Endothelial cell (in vitro differentiated cells): ENCODE measurements at places on chromosomes 12 and 14. TPM values are rescaled to one million over a fixed set of nuclear protein-coding genes. Genes with fewer than 3 reads are reported as not detected.
A peak's percentile ranks its signal among the peaks of the same experiment; 100 is the strongest.

Gene KCNA5
- total RNA-seq: 1.2 TPM

DNA sequence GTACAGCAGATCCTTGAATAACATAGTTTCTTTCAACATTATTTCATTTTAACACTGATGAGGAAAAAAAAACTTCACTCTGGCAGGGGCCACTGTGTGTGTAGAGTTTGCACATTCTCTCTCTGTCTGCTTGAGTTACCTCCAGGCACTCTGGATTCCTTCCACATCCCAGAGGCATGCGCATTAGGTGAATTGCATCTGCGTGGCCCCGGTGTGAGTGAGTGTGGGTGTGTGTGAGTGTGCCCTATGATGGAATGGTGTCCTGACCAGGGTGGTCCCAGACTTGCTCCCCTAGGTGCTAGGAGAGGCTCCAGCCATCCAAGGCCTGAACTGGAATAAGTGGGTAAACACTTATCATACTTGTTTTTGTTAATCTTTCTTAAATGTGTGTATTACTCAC, 90.6 kb upstream of the LRIG3 start:
- no peak overlapping the region for H3K4me3 ChIP-seq
- H3K27ac ChIP-seq: no peak overlapping the region
- no peak for DNase-seq
- no peaks in the 10 kb centered on the region for H3K36me3 ChIP-seq
- no peaks in the 10 kb centered on the region for H3K4me1 ChIP-seq
- peaks cover 2% of the 10 kb centered on the region for H3K27me3 ChIP-seq

DNA sequence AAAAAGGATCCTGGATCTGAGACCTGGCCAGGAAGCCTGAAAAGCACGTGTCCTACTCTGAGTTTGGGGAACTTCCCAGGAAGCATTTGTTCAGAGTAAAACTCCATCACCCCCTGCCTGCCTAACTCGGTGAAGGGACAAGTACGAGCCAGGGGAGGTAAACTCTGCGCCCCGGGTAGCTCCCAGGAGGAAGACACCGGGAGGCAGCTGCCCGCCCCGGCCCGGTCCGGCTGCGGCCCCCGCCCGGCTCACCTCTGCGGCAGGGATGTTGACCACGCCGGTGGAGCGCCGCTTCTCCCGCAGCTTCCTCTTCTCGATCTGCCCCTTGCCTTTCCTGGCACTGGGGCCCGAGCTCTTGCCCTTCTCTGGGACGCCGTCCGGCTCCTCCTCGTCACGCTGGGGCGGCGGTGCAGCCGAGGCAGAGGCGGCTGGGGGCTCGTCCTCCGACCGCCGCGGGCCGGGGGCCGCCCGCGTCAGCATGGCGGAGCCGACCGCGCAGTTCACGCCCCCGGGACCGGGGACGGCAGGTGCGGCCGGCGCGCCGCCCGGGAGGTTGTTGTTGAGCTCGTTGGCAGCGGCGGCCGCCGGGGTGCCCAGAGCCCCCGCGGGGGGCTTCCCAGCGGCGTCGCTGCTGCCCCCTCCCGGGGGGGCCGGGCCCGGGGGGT, 1.2 kb downstream of the PAWR start:
- peak; percentile 55 for DNase-seq
- peaks cover 21% of the 10 kb centered on the region for H3K4me1 ChIP-seq
- H3K27ac ChIP-seq: peak overlapping the region; percentile 81
- H3K27me3 ChIP-seq: peaks cover 9% of the 10 kb centered on the region

Gene TC2N
- 1.4 TPM for total RNA-seq

Gene SYCP3
- not detected for total RNA-seq

Gene TRAF3
- total RNA-seq: 9.7 TPM

Gene THAP2
- total RNA-seq: 4.2 TPM

DNA sequence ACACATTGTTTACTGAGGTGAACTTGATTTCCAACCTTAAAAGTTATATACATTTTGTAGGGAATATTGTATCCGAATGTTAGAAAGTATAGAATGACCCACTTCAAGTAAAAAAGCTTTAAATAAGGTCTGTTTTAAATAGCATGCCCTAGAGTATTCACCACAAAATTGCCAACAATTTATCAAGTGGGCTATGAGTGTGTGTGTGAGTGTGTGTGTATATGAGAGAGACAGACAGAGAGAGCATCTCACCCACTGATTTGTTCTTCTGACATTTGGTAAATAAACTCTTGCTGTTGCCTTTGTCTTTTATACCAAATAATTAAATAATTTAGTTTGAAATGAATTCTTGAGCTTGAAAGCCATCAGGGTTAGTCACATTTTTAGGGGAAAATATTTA, 29.8 kb upstream of the RAP1B start:
- H3K27me3 ChIP-seq: no peaks in the 10 kb centered on the region
- H3K36me3 ChIP-seq: no peaks in the 10 kb centered on the region
- DNase-seq: no peak
- H3K4me1 ChIP-seq: no peaks in the 10 kb centered on the region
- H3K4me3 ChIP-seq: no peak overlapping the region

GRCh38 chr14:55926007-55926406, 192.2 kb upstream of the PELI2 start:
- peaks cover 18% of the 10 kb centered on the region for H3K4me1 ChIP-seq
- H3K4me3 ChIP-seq: no peak overlapping the region
- H3K36me3 ChIP-seq: no peaks in the 10 kb centered on the region
- no peak overlapping the region for H3K27ac ChIP-seq
- H3K27me3 ChIP-seq: peaks cover 2% of the 10 kb centered on the region

- DNase-seq: no peak
- no peak overlapping the region for H3K4me3 ChIP-seq
- no peak overlapping the region for H3K27ac ChIP-seq
Measured at GRCh38 chr12:115423546-115423987, 739.6 kb upstream of the TBX3 start.

Gene LTBR
- 40.3 TPM for total RNA-seq

DNA sequence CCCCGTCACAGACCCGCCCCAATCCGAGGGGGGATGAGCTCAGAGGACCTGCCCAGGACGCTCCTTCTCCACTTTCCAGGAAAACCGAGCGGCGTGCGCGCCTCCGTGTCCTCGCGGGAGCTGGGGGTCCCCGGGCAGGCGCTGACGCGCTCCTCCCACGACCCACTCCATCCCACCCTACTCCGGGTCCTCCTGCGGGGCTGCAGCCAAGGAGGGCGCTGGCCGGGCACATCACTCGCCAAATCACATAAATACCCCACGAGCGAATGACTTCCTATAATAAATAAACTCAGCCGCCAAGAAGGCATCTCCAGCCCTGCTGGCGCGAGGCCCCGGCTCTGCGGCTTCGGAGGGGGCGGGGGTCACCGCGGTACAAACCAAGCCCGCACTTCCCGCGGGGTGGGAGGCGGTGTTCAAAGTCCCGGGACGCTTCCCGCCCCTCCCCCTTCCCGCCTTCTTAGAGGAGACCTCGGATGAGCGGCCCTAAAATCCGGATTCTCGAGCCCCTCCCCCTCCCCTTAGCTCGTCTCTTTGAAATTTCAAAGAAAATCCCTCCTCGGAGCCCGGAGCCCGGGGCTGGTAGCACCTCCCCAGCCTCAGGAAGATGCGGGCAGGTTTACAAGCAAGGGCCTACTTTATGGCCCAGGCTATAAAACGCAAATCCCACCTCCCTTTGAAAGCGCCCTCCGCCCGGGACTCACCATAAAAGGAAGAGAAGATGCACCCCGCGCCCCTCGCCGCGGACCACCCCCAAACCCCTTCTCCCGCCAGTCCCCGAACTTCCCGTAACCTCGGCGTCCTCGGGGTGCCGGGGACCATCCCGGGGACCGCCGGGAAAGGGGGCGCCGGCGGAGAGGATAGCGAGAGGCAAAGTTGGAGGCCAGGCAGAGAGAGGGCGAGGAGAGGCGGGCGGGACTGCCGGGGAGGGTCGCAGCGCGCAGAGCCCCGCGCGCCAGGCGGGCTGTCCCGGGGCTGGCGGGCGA, 712 bp upstream of the FZD10 start:
- no peak overlapping the region for H3K27ac ChIP-seq
- no peaks in the 10 kb centered on the region for H3K36me3 ChIP-seq
- H3K4me1 ChIP-seq: no peaks in the 10 kb centered on the region
- no peak overlapping the region for H3K4me3 ChIP-seq
- H3K27me3 ChIP-seq: peaks cover 14% of the 10 kb centered on the region

DNA sequence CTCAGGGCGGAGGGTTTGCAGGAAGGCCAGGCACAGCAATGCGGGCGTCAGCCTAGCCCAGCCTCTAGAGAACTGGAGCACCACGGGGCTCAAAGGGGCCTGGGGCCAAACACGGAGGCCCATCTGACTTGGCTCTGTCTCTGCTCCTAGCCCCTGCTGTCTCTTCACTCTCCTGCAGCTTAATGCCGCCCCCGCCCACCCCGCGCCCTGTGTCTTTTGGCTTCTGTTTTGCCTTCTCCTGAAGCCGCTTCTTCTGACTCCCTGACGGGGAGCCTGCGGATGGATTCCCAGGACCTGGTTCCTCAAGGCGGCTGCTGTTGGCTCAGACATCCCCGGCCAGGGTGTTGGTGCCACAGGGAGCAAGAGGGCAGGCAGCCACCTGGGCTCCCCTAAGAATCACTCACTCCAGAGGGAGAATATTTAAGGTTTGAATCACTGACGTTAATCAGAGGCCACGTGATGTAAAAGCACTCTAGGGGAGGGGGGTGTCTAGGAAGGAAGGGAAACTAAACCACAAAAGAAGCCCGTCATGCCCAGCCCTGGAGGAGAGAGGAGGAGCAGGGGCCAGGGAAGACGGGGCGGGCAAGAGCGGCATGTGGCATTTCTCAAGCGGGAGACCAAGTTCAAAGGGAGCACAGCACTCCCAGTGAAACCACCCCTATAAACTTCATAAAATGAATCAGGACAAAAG, 36.9 kb upstream of the PRMT8 start:
- no peaks in the 10 kb centered on the region for H3K4me1 ChIP-seq
- no peak for DNase-seq
- no peak overlapping the region for H3K27ac ChIP-seq
- H3K4me3 ChIP-seq: no peak overlapping the region
- H3K36me3 ChIP-seq: no peaks in the 10 kb centered on the region

DNA sequence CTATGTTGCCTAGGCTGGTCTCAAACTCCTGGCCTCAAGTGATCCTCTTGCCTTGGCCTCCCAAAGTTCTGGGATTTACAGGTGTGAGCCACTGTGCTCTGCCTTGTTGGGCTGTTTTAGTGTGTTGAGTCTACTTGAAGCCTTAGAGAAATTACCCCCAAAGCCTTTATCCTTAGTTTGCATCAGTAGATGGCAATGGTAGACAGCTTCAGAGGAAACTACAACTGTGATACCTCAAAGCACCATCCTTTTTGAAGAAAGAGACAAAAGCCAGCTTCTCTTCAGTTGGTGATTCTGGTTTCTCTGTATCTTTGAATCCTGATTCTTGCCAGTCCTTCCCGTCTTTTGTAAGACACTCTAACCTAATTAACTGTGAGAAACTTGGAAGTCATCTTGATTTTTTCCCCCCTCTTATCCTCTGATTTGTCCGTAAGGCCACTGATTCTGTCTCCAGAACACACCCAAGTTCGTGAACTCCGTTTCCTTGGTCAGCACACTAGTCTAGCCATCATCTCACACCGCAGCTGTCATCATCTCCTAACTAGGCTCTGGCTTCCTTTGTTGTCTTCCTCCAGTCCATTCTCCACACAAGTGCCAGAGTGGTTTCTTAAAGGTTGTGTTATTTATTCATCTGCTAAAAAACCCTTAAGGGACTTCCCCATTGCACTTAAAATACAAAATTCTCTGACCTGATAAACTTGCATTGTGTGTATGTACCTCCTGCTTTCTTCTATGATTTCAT, 20.2 kb downstream of the ATP2A2 start:
- peaks cover 22% of the 10 kb centered on the region for H3K36me3 ChIP-seq
- no peak for DNase-seq
- no peaks in the 10 kb centered on the region for H3K27me3 ChIP-seq
- H3K27ac ChIP-seq: peak overlapping the region; percentile 11
- H3K4me1 ChIP-seq: peaks cover 8% of the 10 kb centered on the region

Gene AKAP3
- 1.8 TPM for total RNA-seq
